ENCODE measurements at places on chromosomes 4 and X.

- DNase-seq, result no peak
Observed at GRCh38 chr4:67587156-67587555, 28.6 kb downstream of the STAP1 start.

GRCh38 chr4:128600410-128600809 is 209.1 kb upstream of the JADE1 start:
- no peak for DNase-seq

DNA sequence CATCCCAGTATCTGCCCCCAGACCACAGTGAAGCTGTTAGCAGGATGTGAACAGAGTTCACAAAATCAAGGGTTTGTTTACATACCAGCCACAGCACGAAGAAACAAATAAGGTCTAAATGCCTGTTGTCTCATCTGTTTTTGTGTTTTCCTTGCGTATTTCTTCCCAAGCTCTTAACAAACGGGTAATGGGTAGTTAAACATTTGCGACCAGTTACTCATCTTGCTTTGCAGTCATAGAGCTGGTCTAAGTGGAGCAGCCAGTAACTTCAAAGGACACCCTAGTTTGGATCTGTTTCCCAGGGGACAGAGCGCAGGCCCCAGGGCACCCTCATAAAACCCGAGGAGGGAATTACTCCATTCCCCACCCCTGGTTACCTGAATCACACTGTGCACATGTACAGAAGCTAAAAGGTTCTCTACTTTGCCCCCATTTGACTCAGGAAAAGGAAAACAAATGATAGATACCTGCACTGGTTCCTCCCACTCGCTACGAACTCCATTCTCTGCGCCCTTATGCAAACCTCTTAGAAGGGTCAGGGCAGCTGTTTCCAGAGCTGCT is 68.8 kb downstream of the MAML3 start:
- DNase-seq, result no peak

- peak; percentile 84 for DNase-seq
Observed at GRCh38 chr4:16794816-16795445, 103.5 kb downstream of the LDB2 start.

GRCh38 chrX:153673428-153674218 is at the start of gene PNCK:
TSS of gene PNCK (minus strand) at chrX:153673813. CDS start at chrX:153673076, 737 bp downstream.
- no peak for DNase-seq

GRCh38 chr4:5554376-5554775 is 154.0 kb downstream of the EVC2 start:
- DNase-seq, result no peak

DNA sequence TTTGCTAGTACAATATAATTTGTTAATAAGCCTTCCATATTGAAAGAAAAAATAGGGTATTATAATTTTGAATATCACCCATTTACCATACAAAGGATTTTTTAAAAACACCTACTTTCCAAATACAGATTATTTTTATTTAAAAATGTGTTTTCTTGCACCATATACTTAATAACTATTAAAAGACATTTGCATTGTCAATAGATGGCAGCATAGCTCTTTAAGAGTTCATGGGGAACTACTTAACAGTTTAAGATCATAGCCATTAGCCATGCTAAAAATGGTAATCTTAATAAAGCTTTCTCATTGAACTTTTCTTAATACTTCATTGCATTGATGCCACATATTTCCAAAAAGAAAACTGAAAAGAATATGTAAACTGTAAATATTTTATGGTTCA is 1995.9 kb downstream of the C4orf33 start:
- no peak for DNase-seq

DNA sequence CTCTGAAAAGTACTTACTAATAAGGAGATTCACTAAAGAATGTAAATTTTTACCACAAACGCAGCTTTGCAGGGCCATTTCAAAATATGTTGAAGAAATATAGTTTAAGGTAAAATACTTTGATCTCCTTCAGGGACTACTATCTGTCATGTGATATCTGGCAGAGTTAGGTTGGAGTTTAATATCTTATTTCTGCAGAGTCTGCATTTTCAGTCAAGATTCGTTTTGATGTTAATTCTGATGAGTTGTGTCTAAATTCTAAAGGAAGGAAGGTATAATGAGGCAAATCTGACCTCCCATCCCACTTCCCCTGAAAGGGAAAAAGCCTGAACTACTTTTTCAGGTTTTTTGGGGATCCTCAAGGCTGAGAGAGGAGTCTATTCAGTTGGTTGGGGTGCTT is 123.9 kb upstream of the TECRL start:
- no peak for DNase-seq

DNA sequence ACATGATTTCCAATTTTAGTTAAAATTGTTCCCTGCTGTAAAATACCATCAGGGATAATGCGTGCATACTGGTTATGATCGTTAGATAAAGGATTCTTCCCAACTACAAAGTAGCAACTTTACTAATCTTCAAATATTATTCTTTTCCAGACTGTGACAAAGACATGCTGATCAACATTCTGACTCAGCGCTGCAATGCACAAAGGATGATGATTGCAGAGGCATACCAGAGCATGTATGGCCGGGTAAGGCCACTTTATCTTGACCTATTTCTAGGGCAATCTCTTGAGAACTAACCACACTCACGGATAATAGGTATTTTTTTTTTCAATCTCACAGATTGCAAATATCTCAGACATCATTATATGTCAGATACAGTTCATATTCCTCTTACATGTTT is 47.0 kb downstream of the ANXA10 start:
- DNase-seq, result no peak

- no peak for DNase-seq
Observed at GRCh38 chr4:41420541-41420940, 117.4 kb upstream of the LIMCH1 start.

- DNase-seq, result no peak
Observed at GRCh38 chr4:89294573-89295269, 12.9 kb downstream of the GPRIN3 start.

GRCh38 chr4:16204505-16204904 is 21.8 kb downstream of the TAPT1 start:
- DNase-seq, result no peak

DNA sequence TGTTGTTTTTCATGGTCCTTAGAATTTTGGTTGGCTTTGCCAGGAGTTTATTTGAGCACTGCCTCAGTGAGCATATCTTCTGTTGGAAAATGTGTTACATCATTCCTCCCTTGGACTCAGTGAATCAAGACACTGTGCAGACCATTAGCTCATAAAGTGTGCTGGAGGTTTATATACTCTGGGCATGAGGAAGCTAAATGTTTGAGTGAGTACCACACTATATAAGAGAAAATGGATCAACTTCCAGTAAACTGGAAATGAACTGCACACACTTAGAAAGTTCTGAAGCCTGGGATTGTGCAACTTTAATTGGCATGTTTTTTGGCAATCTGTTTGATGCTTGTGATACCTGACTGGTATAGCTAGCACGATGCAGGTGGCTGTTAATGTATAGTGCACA is 75.9 kb downstream of the LIMCH1 start:
- DNase-seq, result no peak

GRCh38 chrX:147351644-147352043 is 537.1 kb upstream of the CXorf51A start:
- DNase-seq, result no peak

DNA sequence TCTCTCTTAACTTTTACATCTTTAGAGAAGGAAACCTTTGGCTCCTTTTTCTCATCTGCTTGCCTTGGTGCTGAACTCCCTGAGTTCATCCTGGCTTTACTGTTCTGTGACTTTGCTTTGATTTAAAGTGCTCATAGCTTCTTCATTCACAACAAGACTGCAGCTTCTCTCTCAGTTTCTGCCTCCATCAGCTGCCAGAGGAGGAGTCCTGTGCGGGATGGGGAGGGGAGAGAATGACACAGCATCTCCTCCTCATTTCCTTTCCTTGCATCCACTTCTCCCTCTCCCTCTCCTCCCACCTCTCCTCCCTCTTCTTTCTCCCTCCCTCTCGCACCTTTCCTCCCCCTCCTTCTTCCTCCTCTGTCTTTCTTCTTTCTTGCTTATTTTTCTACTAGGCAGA is 42.0 kb downstream of the CBLL2 start:
- no peak for DNase-seq

DNA sequence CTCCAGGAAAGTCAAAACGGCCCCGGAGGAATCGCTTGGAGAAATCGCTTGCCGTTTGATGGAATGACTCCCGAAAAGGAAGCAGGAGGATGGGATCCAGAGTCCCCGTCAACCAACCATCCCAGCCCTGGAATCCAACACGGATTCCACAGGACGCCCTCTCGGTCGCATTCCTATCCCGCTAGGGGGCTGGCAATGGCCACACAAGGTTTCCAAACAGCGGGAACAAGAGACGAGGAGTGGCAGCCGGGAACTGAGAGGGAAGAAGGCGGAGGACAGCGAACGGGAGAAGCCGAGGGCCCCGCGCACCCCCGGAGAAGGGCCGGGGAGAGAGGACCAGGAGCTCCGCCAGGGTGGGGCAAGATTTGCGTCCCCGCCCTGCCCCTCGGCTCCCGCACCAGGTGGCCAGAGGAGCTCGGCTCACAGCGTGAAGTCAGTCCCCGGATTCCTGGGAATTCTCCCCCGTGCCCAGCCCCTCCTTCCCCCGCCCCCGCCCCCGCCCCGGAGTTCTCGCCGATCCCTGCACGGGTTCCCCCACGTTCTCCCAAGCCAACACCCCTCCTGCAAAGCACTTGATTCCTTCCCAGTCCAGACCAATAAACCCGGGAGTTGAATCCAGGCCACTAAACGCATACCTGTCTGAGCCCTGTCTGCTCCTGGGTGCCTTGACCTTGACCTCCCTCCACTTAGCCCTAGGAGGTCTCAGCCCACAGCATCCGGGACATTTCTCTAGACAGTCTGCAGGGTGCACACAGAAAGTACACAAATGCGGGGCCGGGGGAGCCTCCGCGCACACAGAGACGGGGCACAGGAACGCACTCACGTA is 1.4 kb downstream of the PDZD4 start:
- DNase-seq, result peak; percentile 65

DNA sequence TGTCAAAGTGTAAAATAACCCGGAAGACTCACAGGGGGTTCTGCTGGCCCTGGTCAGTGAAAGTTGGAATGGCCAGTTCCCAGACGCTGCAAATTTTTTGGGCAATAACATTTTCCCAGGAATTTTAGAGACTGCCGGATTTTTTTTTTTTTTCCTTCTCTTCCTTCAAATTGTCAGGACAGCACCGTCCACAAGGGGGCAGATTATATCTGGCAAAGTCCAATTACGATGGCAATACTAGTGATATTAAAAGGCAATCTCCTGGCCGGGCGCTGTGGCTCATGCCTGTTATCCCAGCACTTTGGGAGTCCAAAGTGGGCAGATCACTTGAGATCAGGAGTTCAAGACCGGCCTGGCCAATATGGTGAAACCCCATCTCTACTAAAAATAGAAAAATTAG is 20.5 kb downstream of the SLC25A5 start:
- peak; percentile 36 for DNase-seq

- no peak for DNase-seq
Observed at GRCh38 chrX:83145876-83146275, 362.2 kb upstream of the POU3F4 start.

DNA sequence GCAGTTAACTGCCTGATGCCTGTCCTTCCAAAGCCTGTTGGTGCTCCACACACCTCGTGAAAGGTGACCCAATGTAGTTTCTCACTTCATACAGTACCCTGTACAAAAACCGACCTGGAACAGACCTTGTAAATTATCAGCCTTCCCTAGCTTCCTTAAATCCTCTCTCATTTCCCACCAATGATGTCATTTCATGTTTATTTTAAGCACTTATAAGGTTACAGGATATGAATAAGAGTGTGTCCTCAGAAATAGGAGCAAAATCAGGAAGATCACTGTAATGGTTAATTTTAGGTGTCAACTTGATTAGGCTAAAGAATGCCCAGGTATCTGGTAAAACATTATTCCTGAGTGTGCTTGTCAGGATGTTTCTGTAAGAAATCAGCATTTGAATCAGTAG is 44.7 kb downstream of the TMEM150C start:
- no peak for DNase-seq

DNA sequence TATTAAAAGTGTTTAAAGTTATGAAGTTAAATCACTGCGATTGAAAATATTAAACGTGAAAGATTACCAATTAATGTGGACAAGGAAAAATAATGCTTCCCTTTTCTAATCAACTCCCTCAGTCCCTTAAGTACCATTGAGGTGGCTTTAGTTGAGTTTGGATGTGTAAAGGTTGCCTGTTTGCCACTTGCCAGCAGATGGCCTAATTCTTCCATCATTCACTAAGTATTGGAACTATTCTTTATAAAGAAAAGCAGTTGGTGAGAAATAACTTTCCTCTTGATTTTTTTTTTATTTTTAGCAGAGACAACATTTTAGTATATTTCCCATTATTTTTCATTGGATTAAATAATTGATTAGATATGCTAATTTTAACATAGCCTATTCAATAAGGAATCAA is 295.9 kb upstream of the TACR3 start:
- no peak for DNase-seq

DNA sequence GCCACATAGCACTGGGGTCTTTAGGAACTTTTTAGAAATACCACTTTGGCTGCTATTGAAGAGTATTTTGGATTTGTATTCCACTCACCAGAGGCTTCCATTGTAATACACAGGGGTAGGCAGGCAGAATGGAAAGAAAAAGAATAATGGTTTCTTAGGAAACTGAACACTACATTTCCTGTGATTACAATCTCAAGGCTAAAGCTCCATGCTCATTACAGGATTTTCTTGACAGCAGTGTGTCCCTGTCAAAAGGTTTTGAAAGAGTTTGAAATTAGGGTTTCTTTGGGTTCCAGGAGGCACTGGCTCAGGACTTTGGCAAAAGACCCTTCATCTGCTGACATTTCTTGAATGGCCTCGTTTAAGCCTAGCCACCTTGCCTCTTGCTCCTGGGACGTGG is 74.8 kb upstream of the STIM2 start:
- DNase-seq, result no peak

DNA sequence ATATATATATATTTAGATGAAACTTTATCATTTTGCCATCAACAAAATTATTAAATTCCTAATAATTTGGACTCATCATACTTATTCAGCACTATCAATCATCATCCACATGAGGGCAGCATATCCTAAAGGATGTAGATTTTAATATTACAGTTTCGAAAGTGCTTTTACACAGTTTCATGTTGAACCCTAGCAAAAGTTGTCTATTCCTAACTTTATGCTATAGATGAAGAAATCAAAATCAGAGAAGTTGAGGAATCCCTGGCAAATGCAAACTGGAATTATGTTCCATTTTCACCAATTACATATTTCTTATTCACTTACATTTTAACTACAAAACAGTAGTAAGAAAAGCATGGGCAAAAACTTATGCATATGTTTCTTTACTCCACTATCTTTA is 36.6 kb upstream of the UGT2A1 start:
- no peak for DNase-seq

GRCh38 chrX:15943391-15943790 is 88.8 kb upstream of the AP1S2 start:
- DNase-seq, result no peak

GRCh38 chr4:89254847-89255246 is 52.8 kb downstream of the GPRIN3 start:
- no peak for DNase-seq

- no peak for DNase-seq
Observed at GRCh38 chr4:12636191-12636590, 847.9 kb downstream of the RAB28 start.

Measured in WTC11 (cell line).